ENCODE measurements at places on chromosomes 16 and 17.

GRCh38 chr17:15444805-15445204, 22.6 kb downstream of the CDRT4 start:
- no peak for DNase-seq

DNA sequence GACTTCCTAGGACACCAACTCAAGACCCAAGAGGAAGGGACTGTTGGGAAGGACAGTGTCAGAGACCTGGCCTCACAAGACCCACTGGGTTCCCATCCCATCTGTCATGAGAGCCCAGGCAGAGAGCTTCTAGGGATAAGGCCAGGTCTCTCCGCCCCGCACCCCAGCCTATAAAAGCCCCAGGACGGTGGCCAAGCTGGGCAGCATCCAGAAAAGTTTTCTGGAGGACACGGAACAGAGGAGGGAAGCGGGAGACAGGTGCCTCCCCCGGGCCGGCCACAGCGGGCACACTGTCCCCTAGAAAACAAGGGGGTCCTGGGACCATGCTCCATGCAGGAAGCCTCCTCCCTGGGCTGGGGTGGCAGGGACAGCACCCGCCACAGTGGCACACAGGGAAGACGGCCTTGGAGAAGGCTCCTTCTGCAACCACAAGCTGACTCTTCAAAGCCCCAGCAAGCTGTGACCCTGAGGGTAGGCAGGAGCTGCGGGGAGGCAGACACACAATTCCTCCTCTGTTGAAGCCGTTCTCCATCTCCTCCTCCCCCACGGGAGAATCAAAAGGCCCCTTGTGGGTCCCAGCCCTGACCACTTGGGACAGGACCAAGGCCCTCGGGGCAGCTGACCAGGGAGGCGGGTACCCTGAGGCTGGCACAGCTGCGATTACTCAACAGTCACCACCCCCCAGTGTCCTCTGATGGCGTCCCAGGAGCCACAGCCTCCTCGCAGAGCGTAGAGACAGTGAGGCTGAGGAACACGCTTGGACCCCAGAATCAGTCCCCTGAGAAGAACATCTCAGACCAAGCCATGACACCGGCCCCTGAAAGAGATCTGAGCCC, 26.1 kb downstream of the TRPV3 start:
- DNase-seq: no peak

GRCh38 chr17:41959336-41960095, 7.1 kb upstream of the CNP start:
- peak; percentile 36 for DNase-seq

- no peak for DNase-seq
These were observed 674.9 kb upstream of the C16orf82 start for GRCh38 chr16:26391833-26392232.

DNA sequence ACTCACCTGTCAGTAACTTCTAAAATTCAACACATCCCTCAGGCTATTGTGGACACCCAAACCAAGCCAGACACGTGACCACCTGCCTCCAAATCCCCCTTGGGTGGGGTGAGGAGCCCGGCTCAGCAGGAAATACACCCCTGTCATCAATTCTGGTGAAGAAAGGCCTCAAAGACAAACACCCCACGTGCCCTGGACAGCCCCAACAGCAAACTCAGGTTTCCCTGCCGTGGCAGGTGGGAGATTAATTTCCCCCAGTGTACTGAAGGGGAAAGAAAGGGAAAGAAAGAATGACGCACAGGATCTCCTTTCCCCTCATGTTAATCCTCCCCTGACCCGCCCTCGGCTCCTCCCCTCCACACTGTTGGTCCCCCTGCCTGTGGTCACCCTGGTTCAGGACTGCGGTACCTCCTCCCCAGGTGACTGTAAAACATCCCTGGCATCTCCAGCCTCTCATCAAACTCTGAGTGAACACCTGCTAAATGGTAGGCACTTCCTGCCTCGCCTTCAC, 98.3 kb downstream of the ZNF423 start:
- DNase-seq: no peak

GRCh38 chr17:77742579-77742978, 215.9 kb upstream of the TNRC6C start:
- DNase-seq: no peak

- DNase-seq: no peak
These were observed 904.3 kb upstream of the CDH8 start for GRCh38 chr16:62940569-62940968.

GRCh38 chr16:21650521-21650920, 1.9 kb downstream of the IGSF6 start:
- DNase-seq: no peak

DNA sequence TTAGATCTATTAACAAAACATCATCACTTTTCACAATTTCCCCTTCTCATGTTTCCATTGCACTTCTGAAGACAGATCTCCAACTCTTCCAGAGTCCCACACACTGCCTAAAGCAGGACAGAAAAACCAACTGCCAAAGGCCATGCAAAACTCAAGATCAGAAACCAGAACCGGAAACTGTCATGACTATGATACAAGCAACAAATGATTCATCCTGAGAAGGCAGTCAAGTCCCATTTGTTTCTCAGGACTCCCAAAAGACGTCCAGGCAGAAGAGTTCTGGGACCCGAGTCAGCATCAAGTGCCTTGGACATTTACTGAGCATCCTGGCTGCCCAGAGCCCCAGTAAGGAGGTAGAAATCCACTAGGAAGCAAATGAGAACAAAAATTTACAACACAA, 38.8 kb downstream of the ERN1 start:
- no peak for DNase-seq

DNA sequence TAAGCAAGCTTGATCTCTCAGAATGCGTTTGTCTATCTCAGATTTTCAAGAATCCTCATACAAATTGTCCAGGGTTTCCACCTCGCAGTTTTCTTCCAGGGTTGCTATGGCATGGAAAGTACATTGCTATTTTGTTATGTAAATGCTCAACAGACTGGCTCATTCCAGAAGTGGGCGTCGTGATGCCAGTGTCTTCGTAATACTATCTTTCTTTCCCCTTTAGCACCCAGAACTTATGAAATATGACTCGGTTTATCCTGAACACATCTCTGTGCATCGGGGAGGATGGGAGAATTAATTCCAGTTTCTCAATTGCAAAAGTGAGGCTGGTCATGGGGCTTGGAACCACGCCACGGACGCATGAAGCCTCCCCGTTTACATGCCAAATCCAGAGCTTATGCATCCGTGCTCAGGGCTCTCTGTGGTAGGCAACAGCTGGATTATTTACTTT, 405.0 kb downstream of the WWOX start:
- no peak for DNase-seq

DNA sequence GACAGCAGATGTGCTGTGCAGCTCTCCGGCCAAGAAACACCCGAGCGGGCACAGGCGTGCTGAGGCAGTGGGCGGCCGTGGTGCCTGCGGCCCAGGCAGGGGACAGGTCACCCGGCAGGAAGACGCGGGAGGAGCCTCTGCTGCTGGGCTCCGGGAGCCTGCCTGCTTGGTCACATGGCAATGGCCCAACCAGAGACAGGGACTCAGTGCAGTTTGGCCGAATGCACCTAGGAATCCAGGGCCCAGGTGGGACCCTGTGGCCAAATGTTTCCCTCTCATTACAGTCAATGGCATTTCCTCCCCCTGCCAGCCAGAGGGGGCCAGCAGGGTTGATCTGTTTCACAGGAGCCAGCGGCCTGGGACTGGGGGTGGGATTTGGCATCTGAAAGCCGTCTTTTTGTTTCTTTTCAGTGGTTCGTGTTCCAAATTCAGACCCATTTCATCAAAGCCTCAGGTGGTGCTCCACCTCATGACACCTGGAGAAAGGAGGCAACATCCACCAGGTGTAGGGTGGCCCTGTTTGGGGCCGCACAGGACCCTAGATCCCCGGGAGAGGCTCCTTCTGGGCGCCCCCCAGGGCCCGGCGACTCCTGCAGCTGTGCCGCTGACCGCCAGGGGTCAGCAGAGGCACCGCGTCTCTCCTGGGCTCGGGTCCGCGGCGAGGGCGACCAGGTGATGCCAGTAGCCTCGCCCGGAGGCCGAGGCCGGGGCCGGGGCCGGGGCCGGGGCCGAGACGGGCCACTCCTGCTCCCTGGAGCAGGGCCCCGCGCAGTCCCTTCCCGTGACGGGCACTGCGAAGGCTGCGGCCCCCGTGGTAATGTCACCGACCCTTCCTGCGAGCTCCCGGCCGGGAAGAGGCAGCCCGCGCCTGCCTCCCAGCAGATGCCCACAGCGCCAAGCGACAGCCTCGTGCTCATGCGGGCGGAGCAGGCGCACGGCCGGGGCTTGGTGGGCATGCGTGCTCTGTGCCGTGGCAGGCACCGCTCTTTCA, 118.5 kb downstream of the C16orf78 start:
- DNase-seq: no peak

- DNase-seq: no peak
These were observed 12.5 kb downstream of the SLC22A31 start for GRCh38 chr16:89187770-89188392.

- no peak for DNase-seq
These were observed 1.4 kb downstream of the FMNL1 start for GRCh38 chr17:45222996-45223538.

DNA sequence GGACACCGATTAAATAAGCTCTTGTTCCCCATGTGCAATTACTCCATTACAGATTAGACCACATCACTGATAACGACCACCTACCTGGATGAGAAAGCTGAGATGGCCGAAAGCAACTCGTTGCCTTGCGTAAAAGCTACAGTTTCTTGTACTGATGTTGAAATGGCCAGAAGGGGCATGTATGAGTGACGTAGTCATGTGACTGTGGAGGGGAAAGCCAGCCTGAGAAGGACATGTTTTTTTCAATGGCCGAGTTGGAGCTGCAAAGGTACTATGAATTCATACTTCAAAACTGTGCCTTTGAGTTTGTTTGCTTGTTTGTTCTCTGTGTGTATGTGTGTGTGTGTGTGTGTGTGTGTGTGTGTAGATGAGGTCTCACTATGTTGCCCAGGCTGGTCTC, 17.0 kb upstream of the HYDIN start:
- no peak for DNase-seq

DNA sequence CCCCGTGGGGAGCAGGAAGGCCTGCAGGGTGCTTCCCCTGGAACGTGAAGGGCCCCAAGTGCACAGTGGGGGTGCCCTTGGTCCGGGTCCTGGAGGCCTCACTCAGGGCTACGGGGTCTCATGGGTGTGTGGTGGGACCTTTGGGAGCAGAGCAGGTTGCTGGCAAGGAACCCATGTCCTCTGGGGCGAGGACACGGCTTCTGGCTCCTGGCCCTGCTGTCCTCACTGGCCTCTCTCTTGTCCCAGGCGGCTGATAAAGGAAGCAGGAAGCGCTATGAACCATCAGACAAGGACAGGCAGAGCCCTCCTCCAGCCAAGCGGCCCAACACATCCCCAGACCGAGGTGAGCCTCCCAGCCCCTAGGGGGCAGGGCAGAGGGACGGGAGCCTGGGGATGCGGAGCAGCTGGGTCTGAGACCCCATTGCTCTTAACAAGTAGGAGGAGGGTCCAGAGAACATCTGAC, 9.8 kb upstream of the IL17C start:
- DNase-seq: no peak

- DNase-seq: no peak
These were observed 54.9 kb downstream of the KLHDC4 start for GRCh38 chr16:87710887-87711286.

DNA sequence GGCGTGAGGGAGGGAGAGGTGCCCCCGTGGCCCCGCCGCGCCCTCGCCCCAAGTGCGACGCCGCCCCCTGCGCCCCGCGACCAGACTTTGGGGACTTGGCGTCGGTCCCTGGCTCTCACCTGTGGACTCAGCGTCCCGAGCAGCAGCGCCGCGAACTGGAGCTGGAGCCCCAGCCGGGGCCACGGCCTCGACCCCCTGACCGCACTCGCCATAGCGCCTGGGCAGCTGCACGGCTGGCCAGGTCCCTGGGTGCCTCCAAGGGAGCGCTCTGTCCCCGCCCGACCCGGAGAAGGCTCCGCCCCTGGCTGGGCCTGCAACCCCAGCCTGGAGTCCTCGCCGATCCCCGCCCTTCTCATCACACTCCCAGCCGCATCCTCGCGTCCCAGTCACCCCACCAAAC, at the start of gene ERN2:
ERN2 (minus strand) TSS at position 247 of the 400 bp plus-strand sequence; CDS start at position 212, 35 bp downstream.
- DNase-seq: no peak

DNA sequence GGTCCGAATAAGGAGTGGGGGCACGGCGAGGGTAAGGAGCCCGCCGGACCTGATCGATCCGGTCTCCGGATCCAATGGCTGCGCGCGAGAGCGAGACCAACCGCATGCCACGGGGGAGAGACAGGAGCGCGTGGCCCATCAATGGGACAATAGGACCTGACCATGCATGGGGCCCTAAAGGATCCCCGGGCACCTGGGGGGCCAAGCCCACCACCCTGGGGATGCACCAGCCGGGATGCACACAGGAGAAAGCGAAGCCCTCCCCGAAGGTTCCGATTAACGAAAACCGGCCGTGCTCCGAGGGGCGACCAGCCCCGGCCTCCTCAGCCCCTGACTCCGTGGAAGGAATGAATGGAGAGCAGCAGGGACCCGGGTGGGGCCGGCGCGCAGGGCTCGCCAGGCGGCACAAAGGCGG, 525 bp downstream of the JPT1 start:
- DNase-seq: no peak

DNA sequence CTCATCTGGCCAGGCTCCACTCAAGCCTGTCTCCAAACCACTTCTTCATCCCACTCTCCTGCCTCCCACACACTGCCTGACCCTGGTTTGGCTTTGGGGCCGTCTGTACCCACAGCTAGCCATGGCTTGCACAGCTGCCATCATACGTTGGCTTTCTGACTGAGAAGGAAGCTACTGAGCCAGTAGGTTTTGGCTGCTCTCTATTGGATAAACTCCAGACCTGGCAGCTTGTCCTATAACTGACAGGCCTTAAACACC, 3.9 kb downstream of the MIF4GD start:
- DNase-seq: no peak

DNA sequence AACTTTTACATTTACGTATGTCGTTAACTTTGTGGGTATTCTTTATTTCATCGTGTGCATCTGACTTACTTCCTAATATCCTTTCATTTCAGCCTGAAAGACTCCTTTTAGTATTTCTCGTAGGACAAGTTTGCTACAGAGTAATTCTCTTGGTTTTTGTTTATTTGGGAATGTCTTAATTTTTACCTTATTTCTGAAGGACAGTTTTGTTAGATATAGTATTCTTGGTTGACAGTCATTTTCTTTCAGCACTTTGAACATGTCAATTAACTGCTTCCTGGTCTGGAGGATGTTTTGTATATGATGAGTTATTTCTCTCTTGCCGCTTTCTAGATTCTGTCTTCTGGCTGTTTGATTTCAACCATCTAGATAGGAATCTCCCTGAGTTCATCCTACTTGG, 109.2 kb upstream of the NACA2 start:
- no peak for DNase-seq

- no peak for DNase-seq
These were observed 28.9 kb downstream of the GP2 start for GRCh38 chr16:20298452-20298851.

DNA sequence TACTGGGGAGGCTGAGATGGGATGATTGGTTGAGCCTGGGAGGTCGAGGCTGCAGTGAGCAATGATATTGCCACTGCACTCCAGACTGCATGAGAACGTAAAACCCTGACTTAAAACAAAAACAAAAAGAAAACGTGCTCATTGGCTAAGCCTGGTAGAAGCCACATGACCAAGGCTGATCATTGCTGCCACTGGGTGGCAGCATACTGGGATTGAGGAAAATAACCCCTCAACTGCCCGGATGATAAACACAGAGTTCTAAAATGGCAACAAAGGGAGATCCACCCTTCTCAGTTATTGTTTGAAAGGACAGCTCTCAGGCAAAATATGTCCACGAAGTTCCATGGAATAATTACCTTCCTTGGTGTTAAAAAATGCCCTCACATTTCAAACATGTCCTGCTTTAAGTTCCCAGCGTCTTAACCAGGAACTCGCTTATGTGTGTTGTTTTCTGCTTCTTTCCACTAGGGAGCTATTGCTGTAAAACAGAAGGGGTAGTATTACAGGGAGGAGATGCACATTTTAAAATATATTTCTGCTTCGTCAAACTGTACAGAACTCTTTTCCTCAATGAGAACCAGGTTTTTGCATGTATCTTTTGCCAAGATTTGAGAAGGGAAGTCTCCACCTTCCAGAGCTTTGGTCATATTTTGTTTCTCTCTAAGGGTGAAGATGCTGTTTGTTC, 675.3 kb downstream of the MAF start:
- DNase-seq: no peak

All from PC-9 (cell line).